ENCODE measurements at places on chromosomes 5 and 9. TPM values are rescaled to one million over a fixed set of nuclear protein-coding genes. Genes with fewer than 3 reads are reported as not detected.

DNA sequence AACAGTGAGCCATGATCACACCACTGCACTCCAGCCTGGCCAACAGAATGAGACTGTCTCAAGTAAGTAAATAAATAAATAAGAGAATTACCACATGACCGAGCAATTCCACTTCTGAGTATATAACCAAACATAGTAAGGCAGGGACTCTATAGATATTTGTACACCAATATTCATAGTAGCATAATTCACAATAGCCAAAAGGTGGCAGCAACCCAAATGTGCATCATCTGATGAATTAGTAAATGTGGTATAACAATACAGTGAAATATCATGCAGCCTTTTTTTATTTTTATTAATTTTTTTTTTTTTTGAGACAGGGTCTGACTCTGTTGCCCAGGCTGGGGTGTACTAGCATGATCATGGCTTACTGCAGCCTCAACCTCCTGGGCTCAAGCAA is 33.1 kb downstream of the ALDH7A1 start:
- no peak for DNase-seq

DNA sequence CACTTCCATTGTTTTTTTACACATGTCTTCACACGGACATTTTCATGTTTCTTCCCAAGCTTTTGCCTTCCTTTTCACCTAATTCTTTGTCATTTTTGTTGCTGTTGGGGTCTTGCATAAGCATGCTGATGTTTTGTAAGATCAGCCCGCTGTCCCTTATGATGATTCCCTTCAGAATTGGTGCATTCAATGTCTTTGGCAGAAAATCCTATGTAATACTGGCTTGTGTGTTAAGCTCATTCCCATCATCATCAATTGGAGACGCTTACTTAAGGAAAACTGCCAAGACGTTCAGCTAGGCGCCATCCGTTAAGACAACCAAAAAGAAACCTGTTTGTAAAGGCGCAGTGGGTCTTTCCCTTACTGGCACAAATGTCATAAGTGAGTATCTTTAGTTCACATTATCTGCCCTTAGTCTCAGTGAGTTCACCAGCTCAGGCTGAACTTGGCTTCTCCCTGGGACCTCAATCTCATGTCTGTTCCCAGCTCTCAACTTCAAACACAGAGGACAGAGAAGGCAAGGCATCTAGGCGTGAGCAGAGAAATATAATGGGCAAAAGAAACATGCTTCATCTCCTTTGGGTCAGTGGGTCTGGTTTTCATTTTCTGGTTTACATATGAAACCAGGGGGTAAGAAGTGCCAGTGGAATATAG is 97.9 kb downstream of the EFNA5 start:
- DNase-seq, result no peak

- no peak for DNase-seq
Measured at GRCh38 chr9:30235564-30235963, 2148.9 kb upstream of the ACO1 start.

- no peak for DNase-seq
Measured at GRCh38 chr9:37859043-37859442, 44.9 kb downstream of the SLC25A51 start.

DNA sequence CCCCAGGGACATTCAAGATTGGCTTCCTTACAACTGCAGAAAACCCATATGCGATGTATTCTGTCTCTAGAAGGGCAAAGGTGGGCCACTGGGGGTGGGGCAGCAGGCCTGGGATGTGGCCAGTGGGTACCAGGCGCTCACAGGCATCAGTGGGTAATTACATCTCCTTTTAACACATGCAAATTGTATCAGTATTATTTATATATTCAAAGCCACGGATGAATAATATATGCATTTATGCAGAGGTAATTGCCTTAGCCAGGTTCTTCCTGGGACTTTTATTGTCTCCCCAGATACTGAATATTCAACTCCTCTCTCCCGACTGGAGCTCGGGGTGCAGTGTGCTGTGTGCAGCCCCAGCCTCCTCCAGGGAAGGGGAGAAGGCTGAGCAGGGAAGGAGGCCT is 109.4 kb upstream of the MVB12B start:
- no peak for DNase-seq

DNA sequence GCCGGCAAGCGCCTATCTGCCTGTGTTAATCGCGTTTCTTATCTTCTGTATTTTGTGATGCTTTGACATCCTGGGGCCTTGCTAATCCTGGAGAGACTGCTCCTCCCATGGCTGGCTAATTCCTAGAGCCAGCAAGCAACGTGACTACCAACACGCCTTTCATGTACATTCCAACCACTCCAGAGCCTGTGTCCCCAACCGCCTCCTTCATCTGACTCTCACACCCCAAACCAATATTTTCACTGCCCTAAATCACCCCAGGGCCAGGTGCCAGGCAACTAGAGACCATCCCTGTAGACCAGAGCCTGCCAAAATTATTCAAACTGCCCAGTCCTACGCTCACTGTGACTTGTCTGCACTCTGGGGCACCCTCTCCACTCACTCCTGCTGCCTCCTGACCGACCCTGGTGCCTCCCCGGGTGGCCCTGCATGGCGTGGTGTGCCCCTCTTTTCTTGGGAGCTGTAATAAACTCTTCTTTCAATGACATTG is 50.5 kb upstream of the COL5A1 start:
- DNase-seq, result no peak

- DNase-seq, result no peak
Measured at GRCh38 chr5:122871661-122872060, 26.2 kb downstream of the SNX24 start.

GRCh38 chr5:37889612-37890317 is 49.9 kb upstream of the GDNF start:
- DNase-seq, result no peak

- no peak for DNase-seq
Measured at GRCh38 chr9:1929722-1930244, 85.4 kb upstream of the SMARCA2 start.

DNA sequence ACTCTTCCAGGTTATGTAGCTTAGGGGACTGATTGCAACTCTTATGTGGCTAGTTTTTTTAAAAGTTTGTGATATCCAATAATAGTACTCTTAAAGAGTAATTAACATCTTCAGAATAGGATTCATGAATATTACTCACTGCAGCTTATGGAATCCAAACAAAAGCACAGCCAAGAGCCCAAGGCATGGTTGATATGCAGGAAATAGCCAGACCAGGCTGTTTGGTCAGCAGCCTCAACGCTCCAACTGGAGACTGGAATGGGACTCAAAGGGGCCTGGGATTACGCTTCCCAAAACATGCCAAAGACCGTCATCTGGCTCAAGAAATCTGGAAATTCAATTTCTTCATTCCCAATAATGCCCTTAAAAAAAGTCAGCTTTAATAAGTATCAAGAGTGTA is 268.6 kb downstream of the SEC61B start:
- no peak for DNase-seq

DNA sequence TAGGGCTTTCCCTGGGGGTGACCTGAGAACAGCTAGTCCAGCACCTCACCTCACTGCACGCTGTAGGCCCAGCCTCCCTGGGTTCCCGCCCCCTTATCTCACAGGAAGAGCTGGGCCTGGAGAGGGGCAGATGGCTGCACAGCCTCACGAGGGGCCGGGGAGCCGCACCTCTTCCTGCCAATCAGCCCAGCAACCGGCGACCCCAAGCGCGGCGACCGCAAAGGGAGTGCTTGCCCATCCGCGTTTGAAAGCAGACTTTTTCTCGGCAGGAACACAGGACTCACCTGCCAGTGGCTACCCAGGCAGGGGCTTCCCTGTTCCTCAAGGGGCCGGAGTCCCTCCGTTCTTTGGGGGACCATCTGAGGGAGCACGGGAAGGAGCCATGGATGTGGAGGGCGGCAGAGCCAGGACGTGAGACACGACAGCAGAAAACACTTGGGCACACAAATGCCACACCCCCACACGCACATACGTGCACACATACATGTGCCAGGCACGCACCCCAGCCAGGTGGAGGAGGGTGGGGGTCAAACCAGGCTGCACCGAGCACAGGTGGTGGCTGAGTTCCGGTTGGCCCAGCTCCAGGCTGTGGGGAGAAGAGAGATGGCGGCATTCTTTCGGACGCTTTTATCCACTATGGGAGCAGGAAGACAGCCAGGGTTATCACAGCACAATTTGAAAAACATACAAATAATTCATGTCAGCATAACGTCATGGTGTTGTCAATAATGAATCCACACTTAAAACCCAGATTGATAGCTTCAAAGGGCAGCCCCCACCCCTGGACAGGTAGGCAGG is 11.3 kb downstream of the TMEM250 start:
- DNase-seq, result no peak

- no peak for DNase-seq
Measured at GRCh38 chr5:3599226-3600105, 3.8 kb downstream of the IRX1 start.

GRCh38 chr5:172795318-172795977 is 24.5 kb upstream of the DUSP1 start:
- peak; percentile 90 for DNase-seq

- no peak for DNase-seq
Measured at GRCh38 chr5:137086342-137086741, 412.8 kb downstream of the SPOCK1 start.

DNA sequence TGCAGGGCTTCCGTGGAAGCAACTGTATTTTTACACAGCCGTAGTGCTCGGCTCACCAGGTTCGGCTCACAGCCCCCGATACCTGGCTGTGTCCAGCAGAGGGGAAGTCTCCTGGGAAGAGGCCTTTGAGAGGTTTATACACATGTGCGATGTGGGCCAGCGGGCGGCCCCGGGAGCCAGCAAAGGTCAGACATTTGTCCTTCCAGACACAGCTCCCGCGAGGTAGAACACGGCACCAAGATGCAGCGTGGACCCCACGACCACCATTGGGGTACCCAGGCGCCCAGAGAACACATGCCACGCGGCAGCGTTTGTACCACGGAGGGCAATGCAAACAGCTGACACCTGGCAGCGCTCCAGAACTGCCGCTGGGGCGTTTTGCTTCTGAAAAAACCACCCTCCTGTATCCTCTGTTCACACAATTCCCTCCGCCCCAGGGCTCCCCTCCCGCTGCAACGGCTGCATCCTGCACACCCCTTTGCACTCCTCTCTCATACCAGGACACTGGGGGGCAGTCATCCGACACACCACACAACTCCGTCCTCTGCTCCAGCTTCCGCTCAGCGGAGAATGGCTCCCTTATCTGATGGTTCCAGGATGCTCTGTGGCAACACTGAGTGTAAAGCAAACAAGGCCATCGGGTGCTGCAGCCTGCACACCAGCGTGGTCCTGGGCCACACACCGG is 235.3 kb downstream of the SYK start:
- peak; percentile 69 for DNase-seq

DNA sequence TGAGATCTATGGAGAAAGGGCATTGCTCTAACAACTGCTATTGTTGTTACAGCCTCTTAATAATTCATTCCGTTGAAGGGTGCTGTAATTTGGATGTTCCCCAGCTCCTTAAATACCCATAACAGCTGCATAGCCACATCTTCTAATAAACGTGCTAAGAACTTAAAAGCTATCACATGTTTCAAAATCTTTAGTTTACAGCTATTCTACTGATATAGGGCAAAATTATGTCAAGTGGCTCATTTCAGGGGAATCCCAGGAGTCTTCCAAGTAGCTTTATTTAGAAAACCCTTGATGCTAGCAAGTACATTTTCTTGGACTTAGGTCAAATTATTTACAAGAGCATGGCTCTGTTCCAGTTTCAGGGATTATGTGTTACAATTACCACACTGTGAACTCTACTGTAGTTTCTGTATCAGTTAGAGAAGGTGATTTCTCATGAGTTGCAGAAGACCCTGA is 990.4 kb upstream of the ACO1 start:
- DNase-seq, result peak; percentile 1

- DNase-seq, result no peak
Measured at GRCh38 chr5:179123109-179123426, 62.9 kb downstream of the ZNF354C start.

DNA sequence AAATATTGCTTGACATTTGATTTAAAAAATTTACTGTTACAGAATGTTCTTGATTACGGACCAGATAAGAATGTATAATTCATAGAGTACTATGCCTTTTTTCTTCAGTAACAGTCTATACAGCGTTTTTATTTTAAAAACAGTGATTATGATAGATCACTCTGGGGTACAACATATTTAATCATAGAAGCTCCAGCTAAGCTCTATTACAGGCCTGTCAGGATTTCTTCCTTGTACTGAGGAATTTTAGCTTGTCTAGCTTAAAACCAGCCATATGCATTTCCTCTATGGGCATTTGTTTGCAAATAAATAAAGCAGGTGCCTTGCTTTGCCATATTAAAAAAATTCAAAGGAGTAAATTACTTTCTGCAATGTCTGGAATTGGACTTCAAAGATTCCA is 423.8 kb downstream of the BNC2 start:
- DNase-seq, result no peak

DNA sequence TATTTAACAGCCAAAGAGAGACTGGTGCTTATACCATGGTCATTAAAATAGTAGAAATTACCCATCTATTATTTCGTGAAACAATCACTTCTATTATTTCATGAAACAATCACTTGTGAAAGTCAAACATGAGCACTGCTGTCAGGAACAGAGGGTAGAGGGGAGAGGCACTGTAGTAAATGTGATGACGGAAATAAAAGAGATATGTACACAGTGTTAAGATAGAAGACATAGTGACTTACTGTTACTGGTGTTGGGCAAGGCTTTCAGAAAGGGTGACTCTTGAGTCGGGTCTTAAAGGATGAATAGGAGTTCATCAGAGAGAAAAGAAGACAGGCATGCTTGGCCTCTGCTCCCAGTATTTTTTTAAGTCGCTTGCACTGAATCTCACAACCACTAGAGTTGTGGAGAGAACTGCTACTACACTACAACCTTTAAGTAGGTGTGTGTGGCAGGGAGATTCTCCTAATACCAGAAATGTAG is 162.6 kb upstream of the GNA14 start:
- DNase-seq, result no peak

GRCh38 chr5:89055015-89055694 is 172.2 kb upstream of the MEF2C start:
- no peak for DNase-seq

DNA sequence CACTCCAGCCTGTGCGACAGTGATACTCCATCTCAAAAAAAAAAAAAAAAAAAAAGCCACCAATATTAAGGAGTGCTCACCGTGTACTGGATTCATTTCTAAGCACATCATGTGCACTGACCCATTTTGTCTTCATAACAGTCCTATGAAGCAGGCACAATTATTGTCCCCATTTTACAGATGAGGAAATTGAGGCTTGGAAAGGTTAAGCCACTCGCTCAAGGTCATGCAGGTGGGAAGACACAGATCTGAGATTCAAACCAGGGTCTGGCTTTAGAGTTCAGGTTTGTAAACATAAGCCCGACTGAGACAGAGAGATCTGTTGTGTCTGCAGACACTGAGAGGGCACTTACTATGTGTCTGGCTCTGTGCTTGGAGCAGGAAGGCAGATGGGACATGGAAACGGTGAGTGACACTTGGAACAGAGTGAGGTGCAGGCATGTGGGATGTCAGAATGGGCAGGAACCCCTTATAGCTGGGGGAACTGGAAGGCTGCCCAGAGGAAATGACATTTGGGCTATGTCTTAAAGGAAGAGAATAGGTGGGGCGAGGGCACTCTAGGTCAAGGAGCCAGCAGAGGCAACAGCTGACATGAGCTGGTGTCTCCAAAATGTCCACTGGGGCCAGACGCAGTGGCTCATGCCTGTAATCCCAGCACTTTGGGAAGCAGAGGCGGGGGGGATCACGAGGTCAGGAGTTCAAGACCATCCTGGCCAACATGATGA is 69.9 kb downstream of the STK10 start:
- DNase-seq, result no peak

- DNase-seq, result no peak
Measured at GRCh38 chr5:96260009-96260408, 173.0 kb downstream of the PCSK1 start.

The FGFR4 gene
- total RNA-seq, result 7.2 TPM

The CBY3 gene
- not detected for total RNA-seq

The FSD1L gene
- 27.5 TPM for total RNA-seq

The PRELID1 gene
- 40.8 TPM for total RNA-seq

The WDR38 gene
- total RNA-seq, result not detected

The GABRB2 gene
- 1.6 TPM for total RNA-seq

The MAMDC2 gene
- 52.0 TPM for total RNA-seq

The CAVIN4 gene
- 12.8 TPM for total RNA-seq

Data from urinary bladder (tissue), 4 donors.